ENCODE measurements at places on chromosomes 5 and 9. TPM values are rescaled to one million over a fixed set of nuclear protein-coding genes. Genes with fewer than 3 reads are reported as not detected.

- no peaks in the 10 kb centered on the region for H3K27me3 ChIP-seq
- no peak overlapping the region for H3K27ac ChIP-seq
- no peaks in the 10 kb centered on the region for H3K4me1 ChIP-seq
- no peak overlapping the region for H3K4me3 ChIP-seq
- DNase-seq = no peak
- H3K36me3 ChIP-seq = no peaks in the 10 kb centered on the region
These were observed 20.4 kb upstream of the SELENOP start for GRCh38 chr5:42832060-42832459.

- H3K27ac ChIP-seq = no peak overlapping the region
- no peak overlapping the region for H3K4me3 ChIP-seq
- H3K36me3 ChIP-seq = no peaks in the 10 kb centered on the region
- H3K27me3 ChIP-seq = no peaks in the 10 kb centered on the region
- H3K4me1 ChIP-seq = no peaks in the 10 kb centered on the region
These were observed 868.5 kb downstream of the MAT2B start for GRCh38 chr5:164373876-164374275.

DNA sequence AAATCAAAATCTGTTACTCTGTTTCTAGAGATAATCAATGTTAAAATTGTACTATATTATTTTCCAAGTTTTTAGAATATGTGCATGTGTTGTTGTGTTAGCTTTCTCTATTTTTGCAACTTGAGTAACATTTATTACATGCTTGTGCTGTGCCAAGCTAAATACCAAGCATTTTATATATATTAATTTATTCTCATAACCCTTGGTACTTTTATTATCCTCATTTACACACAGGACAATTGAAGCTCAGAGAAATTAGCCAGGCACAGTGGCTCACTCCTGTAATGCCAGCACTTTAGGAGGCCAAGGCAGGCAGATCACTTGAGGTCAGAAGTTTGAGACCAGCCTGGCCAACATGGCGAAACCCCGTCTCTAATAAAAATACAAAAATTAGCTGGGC, 254.0 kb upstream of the DMRT1 start:
- DNase-seq = no peak
- no peaks in the 10 kb centered on the region for H3K4me1 ChIP-seq
- no peaks in the 10 kb centered on the region for H3K36me3 ChIP-seq
- H3K27ac ChIP-seq = no peak overlapping the region
- H3K27me3 ChIP-seq = no peaks in the 10 kb centered on the region

Gene ARL14EPL
- not detected for total RNA-seq

GRCh38 chr9:113851873-113852272, 24.2 kb upstream of the ZNF618 start:
- H3K36me3 ChIP-seq = no peaks in the 10 kb centered on the region
- peak; percentile 70 for DNase-seq
- H3K27ac ChIP-seq = no peak overlapping the region
- no peaks in the 10 kb centered on the region for H3K4me1 ChIP-seq
- no peak overlapping the region for H3K4me3 ChIP-seq

Gene FAM170A
- not detected for total RNA-seq

Gene GHR
- total RNA-seq = 5.6 TPM

Gene SNCAIP
- total RNA-seq = 6.2 TPM

Gene GPR151
- not detected for total RNA-seq

DNA sequence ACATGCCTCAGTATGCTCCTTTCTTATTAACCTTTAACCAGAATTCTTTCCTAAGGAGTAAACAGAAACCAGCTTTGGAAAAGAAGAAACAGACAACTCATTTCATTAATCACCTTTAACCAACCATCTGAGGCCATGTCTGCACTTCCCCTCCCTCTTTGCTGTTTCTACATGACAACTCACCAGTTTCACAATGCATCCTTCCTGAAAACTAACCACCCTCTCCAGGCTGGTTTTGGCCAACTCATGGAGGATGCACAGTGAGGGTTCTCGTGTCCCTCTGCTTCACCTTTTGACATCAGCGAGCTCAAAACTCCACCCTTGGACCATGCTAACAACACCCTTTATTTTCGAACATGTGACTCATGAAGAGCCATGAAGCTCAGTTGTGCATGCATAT, 244.1 kb downstream of the ELAVL2 start:
- DNase-seq = no peak
- no peak overlapping the region for H3K27ac ChIP-seq
- H3K27me3 ChIP-seq = no peaks in the 10 kb centered on the region

Gene FOXD4L5
- under 0.01 TPM for total RNA-seq

GRCh38 chr9:15238646-15239045, 68.4 kb downstream of the TTC39B start:
- DNase-seq = no peak
- H3K36me3 ChIP-seq = no peaks in the 10 kb centered on the region
- peaks cover 24% of the 10 kb centered on the region for H3K4me1 ChIP-seq

GRCh38 chr5:137105351-137106035, 393.6 kb downstream of the SPOCK1 start:
- H3K4me3 ChIP-seq = no peak overlapping the region
- no peaks in the 10 kb centered on the region for H3K27me3 ChIP-seq
- H3K27ac ChIP-seq = no peak overlapping the region
- DNase-seq = no peak

All from osteoblast (primary cell).